Stimulated activated CD4-positive, alpha-beta T cell treated with anti-CD3 and anti-CD28 coated beads, Interleukin-2, amount 100 ng/mL, for 4 hours (primary cell): ENCODE measurements at places on chromosomes 4 and X.

GRCh38 chrX:30910124-30910860 lies 21.2 kb upstream of the TAB3 start:
- no peak for DNase-seq

DNA sequence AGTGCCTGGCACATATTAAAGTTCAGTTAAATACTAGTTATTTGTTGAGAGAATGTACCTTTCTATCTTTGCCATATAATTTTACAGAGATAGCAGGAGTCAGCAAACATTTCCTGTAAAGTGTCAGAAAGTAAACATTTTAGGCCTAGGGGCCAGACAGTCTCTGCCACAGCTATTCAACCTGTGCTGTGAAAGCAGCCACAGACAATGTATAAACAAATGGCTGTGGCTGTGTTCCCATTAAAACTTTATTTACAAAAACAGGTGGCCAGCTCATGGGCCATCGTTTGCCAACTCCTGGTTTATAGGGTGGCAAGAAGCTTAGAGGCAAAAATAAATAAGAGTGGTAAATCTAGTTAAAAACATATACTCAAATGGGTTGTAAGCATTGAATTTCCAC lies 34.0 kb upstream of the BRS3 start:
- no peak for DNase-seq

- DNase-seq, result no peak
Measured at GRCh38 chrX:48785186-48785539, 1.2 kb upstream of the GATA1 start.

DNA sequence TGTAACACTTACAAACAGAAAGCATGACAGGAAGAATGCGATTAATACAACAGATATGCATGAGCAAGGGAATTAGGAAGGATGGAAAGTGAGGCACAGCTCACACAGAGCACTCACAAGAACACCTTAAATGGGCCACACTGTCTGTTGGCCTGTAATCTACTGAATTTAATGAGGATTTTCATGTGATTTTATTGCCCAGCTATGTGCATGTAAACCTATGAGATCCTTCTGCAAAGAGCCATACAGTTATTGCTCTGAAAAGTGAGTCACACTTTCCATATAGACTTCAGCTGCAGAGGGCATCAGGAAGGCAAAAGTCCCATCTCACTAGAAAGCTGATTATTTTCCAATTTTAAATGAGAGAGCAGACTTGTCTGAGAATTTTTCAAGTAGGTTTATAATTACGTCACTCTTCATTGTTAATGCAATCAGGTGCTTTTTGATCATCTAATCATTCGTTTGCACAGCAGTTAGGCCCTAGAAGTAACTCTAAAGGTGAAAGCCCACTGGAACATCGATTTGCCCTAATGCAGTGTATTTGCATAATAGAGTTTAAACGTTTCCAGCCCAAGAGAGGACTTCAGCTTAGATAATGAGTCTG lies 832.7 kb upstream of the INTU start:
- no peak for DNase-seq

- no peak for DNase-seq
Measured at GRCh38 chr4:153211986-153212728, 7.9 kb downstream of the TRIM2 start.

DNA sequence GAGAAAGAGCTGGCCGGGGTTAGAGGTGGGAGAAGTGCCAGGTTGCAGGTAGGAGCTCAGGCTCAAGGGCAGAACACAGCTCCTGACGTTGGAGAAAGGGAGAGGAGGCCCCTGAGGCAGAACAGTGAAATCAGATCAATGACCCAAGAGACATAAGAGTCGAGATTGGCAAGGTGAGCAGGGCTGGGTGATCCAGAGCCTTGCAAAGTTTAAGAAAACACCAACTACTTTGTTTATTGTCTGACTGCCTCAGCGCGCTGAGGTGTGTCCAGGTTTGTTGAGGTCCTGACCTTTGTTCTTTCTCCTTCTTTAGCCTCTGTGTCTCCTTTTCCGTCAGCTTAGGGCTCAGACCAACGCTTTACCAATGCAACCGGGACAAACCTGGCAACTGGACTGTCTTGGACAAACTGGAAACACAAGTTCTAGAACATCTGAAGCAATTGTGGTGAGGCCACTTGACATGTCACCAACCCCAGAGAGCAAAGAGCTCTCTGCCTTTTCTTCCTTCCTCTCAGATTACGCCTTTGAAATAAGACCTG lies 28.3 kb downstream of the CHRNA9 start:
- DNase-seq, result no peak

DNA sequence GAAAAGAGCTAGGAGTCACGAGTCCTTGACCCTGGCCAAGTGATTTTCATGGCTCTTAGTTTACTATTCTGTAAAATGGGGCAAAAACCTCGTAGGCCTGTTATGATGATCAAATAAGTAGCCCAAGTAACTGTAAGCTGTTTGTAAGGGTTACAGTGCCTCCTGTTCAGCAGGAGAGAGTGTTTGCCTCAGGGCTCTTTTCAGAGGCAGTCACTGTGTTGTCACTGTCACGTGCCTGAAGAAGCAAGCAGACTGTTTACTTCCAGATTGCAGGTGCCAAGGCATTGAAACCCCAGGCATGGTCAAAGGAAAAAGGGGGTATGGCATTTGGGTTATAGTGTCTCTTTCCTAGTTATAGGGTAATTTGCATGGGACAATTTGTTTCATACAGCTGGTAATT lies 4.5 kb downstream of the RAB39B start:
- DNase-seq, result no peak

GRCh38 chr4:182449186-182449929 lies 206.2 kb downstream of the TENM3 start:
- no peak for DNase-seq

DNA sequence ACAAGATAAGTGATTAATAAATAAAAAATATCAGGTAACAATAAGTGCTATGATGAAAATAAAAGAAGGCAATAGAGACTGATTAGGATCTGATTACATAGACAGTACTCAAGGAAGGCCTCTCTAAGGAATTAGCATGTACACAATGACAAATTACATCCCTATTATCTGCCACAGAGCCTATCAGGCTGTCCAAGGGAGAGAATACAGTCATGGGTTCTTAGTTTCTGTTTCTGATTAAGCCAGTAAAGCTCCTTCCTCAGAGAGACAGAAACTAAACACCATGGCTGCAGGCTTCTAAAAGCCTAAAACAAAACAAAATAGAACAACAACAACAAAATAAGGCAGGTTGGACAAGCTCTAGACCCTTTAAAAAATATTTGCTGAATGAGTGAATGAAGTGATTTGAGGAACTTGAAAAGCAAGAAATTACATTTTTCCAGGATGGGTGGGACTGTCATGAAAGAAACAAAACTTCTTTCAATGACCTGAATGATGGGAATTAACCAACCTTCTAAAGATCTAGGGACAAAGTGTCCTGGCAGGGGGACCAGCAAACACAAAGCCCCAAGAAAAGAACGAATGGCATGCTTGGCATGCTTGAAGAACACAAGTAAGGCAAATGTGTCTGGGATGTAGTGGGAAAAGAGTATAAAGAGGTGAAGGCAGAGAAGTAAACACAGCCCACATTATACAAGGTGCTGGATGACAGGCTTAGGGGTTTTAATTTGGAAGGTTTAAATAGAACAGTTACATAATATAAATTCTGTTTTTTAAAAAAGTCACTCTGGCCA lies 44.1 kb downstream of the NAA11 start:
- DNase-seq, result no peak

DNA sequence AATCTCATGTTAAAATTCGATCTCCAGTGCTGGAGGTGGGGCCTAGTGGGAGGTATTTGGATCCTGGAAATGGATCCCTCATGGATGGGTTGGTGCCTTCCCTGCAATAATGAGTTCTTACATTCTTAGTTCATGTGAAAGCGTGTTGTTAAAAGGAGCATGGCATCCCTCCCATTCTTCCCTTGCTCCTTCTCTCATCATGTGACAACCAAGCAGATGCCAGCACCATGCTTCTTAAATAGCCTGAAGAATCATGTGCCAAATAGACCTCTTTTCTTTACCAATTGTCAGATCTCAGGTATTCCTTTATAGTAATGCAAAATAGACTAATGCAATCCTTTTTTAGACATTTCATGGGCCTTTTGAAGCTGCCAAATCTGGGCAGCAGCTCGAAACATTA lies 29.0 kb upstream of the CLNK start:
- no peak for DNase-seq

- DNase-seq, result peak; percentile 51
Measured at GRCh38 chr4:2364654-2365053, 53.8 kb downstream of the ZFYVE28 start.

- DNase-seq, result no peak
Measured at GRCh38 chrX:150968862-150969720, 14.0 kb upstream of the HMGB3 start.

DNA sequence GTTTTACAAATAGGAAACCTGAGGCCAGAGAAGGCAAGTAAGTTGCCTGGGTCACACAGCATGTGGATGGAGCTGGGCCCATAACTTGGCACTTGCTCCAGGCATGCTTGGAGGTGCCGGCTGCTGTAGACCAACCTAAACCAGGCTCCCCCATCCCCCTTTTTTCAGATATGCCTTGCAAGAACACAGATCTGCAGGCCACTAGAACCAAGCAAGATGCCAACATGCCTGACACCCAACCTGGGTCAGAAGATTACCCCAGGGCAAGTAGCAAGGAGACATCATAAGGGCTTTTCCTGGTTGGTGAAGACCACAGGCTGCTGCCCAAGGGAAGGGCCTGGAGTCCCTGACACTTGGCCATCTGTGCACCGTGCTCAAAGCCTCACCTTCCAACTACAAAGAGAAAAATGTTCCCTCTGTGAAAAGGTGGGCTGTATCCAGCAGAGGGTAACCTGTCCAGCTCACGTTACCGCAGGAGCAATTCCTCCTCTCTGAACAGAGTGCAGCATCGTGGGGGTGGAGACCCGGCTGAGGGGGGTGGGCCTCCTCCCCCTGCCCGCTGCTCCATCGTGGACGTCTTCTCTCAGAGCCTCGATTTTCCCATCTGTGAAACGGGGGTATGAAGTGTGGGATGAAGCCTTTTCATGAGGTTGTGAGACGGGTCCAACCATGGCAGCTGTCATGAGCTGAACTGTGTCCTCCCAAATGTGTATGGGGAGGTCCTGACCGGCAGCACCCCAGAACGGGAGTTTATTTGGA lies 23.0 kb downstream of the HMX1 start:
- no peak for DNase-seq

- no peak for DNase-seq
Measured at GRCh38 chrX:124145749-124146148, 184.2 kb downstream of the STAG2 start.

GRCh38 chr4:164446516-164446915 lies 307.4 kb upstream of the SMIM31 start:
- no peak for DNase-seq

- no peak for DNase-seq
Measured at GRCh38 chrX:153726286-153727122, 1.8 kb downstream of the ABCD1 start.

DNA sequence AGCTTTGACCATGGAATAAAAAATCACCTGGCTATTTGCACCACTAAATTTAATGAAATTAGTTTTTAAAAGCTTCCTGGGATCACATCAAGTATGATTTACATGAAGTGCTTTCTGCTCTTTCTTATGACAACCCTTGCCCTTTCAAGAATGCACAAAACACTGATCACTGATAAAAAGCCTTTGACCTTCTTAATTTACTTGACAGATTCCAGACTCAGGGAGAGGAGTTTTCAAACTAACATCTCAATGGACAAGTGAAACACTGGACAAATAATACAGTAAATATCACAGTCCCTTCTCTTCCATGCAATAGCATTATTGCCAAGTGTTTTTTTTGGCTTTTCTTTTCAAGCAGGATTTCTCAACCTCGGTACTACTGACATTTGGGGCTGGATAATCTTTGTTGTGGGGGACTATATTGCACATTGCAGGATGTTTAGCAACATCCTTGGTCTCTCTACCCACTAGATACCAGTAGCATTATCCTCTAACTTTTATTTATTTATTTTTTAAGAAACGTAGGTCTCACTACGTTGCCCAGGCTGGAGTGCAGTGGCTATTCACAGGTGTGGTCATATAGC lies 86.3 kb downstream of the ZNF827 start:
- no peak for DNase-seq

GRCh38 chr4:73998040-73999011 lies at the start of gene CXCL5:
TSS of gene CXCL5 (minus strand) at chr4:73998677. CDS start at chr4:73998581, 96 bp downstream.
- no peak for DNase-seq

- no peak for DNase-seq
Measured at GRCh38 chrX:44036336-44036735, 63.1 kb upstream of the NDP start.

- no peak for DNase-seq
Measured at GRCh38 chr4:41880022-41880837, 55.0 kb upstream of the TMEM33 start.

GRCh38 chr4:188661502-188661901 lies 522.3 kb downstream of the TRIML1 start:
- DNase-seq, result no peak

GRCh38 chr4:124484940-124485339 lies 227.6 kb downstream of the ANKRD50 start:
- no peak for DNase-seq

DNA sequence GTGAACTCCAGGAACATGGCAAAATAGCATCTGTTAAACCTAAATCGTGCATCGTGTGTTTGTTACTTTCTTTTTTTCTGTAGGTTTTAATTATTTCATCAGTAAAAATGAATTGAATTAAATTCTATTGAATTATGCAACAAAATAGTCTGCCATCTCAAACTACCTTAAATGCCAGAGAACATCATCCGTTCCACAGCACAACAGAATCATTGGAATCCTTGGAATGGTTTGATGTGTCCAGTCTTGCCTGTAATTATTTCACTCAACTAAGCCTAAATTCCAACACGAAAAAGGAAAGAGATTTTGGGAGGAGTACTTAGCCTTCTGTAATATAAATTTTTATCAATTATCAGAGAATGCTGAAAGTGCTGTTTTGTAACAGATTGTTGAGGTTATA lies 17.1 kb upstream of the SLC7A11 start:
- DNase-seq, result no peak

DNA sequence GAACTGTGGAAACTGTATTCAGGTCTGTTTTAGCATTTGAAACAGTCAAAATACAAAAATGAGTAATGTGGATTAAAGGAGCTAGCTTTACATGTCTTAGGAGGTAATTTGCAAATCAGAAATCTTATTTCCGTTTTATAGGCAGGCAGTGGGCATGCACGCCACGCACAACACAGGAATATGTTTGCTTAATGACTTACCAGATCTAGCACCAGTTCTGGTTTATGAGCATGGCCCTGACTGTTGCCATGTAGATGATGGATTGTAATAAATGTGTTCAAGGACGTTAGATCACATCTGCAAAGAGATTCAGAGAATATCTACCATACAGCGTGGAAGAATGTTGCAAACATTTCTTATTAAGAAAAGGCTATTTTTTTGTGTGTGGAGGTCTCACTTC lies 344.5 kb upstream of the NR3C2 start:
- DNase-seq, result no peak

DNA sequence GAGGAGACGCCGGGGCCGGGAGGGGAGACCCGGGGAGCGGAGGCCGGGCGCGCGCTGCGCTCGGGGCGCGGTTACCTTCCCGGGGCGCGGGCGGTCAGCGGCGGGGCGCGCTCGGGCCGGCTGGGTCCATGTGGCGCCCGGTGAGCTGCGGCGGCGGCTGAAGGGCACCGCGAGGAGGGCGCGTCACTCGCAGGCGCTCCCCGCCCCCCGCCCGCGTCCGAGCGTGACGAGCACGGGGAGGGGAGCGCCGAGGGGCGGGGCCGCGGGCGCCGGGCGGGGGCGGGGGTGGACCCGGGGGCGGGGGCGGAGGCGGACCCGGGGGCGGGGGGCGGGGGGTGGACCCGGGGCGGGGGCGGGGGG lies at the start of gene CPLX1:
Gene CPLX1, minus strand, starts transcription at position 159 of the 360 bp plus-strand sequence. CDS start 1,607 bp downstream, outside the sequence.
- peak; percentile 12 for DNase-seq
